CD4-positive, alpha-beta memory T cell (primary cell): ENCODE measurements at places on chromosomes 7 and 10. TPM values are rescaled to one million over a fixed set of nuclear protein-coding genes. Genes with fewer than 3 reads are reported as not detected.

- H3K4me3 ChIP-seq: no peak overlapping the region
- no peaks in the 10 kb centered on the region for H3K36me3 ChIP-seq
- H3K27ac ChIP-seq: no peak overlapping the region
- no peaks in the 10 kb centered on the region for H3K27me3 ChIP-seq
- no peaks in the 10 kb centered on the region for H3K4me1 ChIP-seq
These were observed 100.0 kb upstream of the KCNMA1 start for GRCh38 chr10:77737608-77738007.

GRCh38 chr7:80392229-80393169 lies 119.4 kb downstream of the GNAT3 start:
- no peak overlapping the region for H3K4me3 ChIP-seq
- no peaks in the 10 kb centered on the region for H3K27me3 ChIP-seq
- DNase-seq: no peak
- no peaks in the 10 kb centered on the region for H3K4me1 ChIP-seq

DNA sequence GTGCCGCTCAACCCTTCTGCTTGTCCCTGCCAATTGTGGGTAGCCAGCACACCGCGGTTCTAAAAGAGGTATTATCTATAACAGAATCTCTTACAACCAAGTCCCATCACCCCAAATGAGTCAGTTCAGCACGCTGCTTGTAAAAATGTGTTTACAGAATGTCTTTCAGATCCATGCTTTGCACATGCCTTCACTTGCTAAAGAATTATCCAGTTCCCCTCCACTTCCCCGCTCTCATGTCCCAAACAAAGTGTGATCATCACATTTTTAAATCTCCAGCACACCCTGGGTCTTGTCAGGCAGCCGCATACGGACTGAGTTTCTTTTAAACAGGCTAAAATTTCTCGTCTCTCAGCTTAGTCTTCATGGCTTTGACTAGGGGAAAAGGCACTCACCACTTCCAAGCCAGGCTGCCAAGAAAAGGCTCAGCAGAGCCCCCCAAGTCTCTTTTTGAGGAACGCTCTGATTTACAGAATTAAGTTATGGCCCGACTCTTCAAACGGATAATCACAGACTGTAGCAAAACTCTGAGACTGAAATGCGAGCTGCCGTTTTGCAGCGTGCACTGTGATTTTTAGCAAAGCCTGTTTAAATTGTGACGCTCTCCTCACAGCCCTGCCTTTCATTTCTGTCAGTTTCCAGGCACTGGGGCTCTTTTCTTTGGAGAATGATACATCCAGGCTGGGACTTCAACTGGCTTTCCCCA lies 29.8 kb upstream of the FGFR2 start:
- no peaks in the 10 kb centered on the region for H3K4me1 ChIP-seq
- no peak overlapping the region for H3K27ac ChIP-seq
- H3K36me3 ChIP-seq: no peaks in the 10 kb centered on the region
- no peaks in the 10 kb centered on the region for H3K27me3 ChIP-seq
- no peak for DNase-seq

- H3K27me3 ChIP-seq: no peaks in the 10 kb centered on the region
- no peaks in the 10 kb centered on the region for H3K36me3 ChIP-seq
- H3K4me3 ChIP-seq: no peak overlapping the region
- no peak overlapping the region for H3K27ac ChIP-seq
These were observed 168.9 kb downstream of the TWIST1 start for GRCh38 chr7:18948521-18948920.

Gene TEX47
- not detected for polyA plus RNA-seq

GRCh38 chr7:70679661-70680060 lies 452.3 kb upstream of the GALNT17 start:
- H3K27me3 ChIP-seq: no peaks in the 10 kb centered on the region
- H3K27ac ChIP-seq: no peak overlapping the region
- no peak overlapping the region for H3K4me3 ChIP-seq
- peaks cover 16% of the 10 kb centered on the region for H3K4me1 ChIP-seq
- DNase-seq: peak; percentile 45
- no peaks in the 10 kb centered on the region for H3K36me3 ChIP-seq

DNA sequence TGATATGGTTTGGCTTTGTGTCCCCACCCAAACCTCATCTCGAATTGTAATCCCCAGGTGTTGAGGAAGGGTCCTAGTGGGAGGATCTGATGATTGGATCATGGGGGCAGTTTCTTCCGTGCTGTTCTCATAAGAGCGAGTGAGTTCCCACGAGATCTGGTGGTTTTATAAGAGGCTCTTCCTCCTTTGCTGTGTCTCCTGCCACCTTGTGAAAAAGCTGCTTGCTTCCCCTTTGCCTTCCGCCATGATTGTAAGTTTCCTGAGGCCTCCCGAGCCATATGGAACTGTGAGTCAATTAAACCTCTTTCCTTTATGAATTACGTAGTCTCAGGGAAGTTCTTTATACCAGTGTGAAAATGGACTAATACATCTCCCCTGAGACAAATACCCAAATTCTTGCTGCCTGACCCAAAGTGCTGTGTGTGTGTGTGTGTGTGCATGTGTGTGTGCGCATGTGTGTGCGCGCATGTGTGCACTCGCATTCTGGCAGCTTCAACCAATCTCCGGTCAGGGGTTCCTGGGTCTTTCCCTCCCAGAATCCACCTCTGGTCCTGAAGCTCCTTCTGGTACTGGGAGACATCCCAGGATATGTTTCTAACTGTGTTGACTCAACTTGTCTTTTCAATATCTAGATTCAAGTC lies 98.1 kb upstream of the LRRC4 start:
- H3K27me3 ChIP-seq: peaks cover 18% of the 10 kb centered on the region
- no peak for DNase-seq
- no peak overlapping the region for H3K4me3 ChIP-seq
- H3K27ac ChIP-seq: no peak overlapping the region
- H3K4me1 ChIP-seq: peaks cover 6% of the 10 kb centered on the region

Gene MACROH2A2
- 5.6 TPM for polyA plus RNA-seq

DNA sequence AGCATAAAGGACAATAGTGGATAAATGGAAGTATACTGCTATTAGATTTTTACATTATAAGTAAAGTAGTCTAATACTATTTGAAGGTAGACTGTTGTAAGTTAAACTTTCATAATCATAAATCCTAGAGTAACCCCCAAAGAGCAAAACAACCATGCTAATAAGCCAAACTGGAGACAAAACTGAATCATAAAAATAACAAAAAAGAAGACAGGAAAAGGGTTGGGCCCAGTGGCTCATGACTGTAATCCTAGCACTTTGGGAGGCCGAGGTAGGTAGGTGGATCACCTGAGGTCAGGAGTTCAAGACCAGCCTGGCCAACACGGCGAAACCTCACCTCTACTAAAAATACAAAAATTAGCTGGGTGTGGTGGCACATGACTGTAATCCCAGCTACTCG lies 9.7 kb downstream of the CACUL1 start:
- H3K27ac ChIP-seq: no peak overlapping the region
- H3K4me3 ChIP-seq: no peak overlapping the region
- H3K36me3 ChIP-seq: no peaks in the 10 kb centered on the region
- H3K27me3 ChIP-seq: no peaks in the 10 kb centered on the region
- H3K4me1 ChIP-seq: peaks cover 52% of the 10 kb centered on the region
